ENCODE measurements at places on chromosomes 3 and 15. TPM values are rescaled to one million over a fixed set of nuclear protein-coding genes. Genes with fewer than 3 reads are reported as not detected.

The MCF2L2 gene
- 9.9 TPM for polyA plus RNA-seq

The CTXN2 gene
- 0.08 TPM for polyA plus RNA-seq

The GOLGA6L25 gene
- polyA plus RNA-seq = not detected

The EFHB gene
- 10.6 TPM for polyA plus RNA-seq

The FBXO40 gene
- 0.08 TPM for polyA plus RNA-seq

The CKMT1A gene
- 5.3 TPM for polyA plus RNA-seq

The SLC33A1 gene
- 73.3 TPM for polyA plus RNA-seq

The FGF7 gene
- polyA plus RNA-seq = 6.2 TPM

The CP gene
- 4.5 TPM for polyA plus RNA-seq

The P2RY1 gene
- polyA plus RNA-seq = 1.4 TPM

The COL7A1 gene
- 66.9 TPM for polyA plus RNA-seq

The PLA2G4E gene
- polyA plus RNA-seq = 0.03 TPM

The GOLGA8K gene
- polyA plus RNA-seq = 0.22 TPM

The TF gene
- polyA plus RNA-seq = 3.5 TPM

The DUOXA1 gene
- polyA plus RNA-seq = 5.1 TPM

The LMOD3 gene
- polyA plus RNA-seq = 0.08 TPM

The GLDN gene
- polyA plus RNA-seq = 2.1 TPM

The MESP2 gene
- polyA plus RNA-seq = 0.37 TPM

The MASP1 gene
- polyA plus RNA-seq = 0.72 TPM

The ADCY5 gene
- polyA plus RNA-seq = 1.6 TPM

The CHAC1 gene
- 1.3 TPM for polyA plus RNA-seq

The PRR23E gene
- not detected for polyA plus RNA-seq

The EFCC1 gene
- polyA plus RNA-seq = 1.9 TPM

The SEMA5B gene
- polyA plus RNA-seq = 0.99 TPM

The RTP1 gene
- polyA plus RNA-seq = not detected

The TLR9 gene
- 0.56 TPM for polyA plus RNA-seq

The SLC49A4 gene
- polyA plus RNA-seq = 16.3 TPM

The PLA2G4D gene
- polyA plus RNA-seq = 0.07 TPM

The PPARG gene
- polyA plus RNA-seq = 17.8 TPM

The GUCA1C gene
- not detected for polyA plus RNA-seq

The CACNA2D3 gene
- 5.1 TPM for polyA plus RNA-seq

The CTXND1 gene
- 17.4 TPM for polyA plus RNA-seq

The STXBP5L gene
- polyA plus RNA-seq = 1.5 TPM

The FAM3D gene
- 0.40 TPM for polyA plus RNA-seq

The TRIM42 gene
- not detected for polyA plus RNA-seq

The NANOGP8 gene
- not detected for polyA plus RNA-seq

The C2CD4A gene
- polyA plus RNA-seq = 0.42 TPM

The GPR156 gene
- 0.48 TPM for polyA plus RNA-seq

The GADL1 gene
- not detected for polyA plus RNA-seq

The AAGAB gene
- polyA plus RNA-seq = 12.4 TPM

The KBTBD13 gene
- not detected for polyA plus RNA-seq

The CCDC54 gene
- not detected for polyA plus RNA-seq

The SYNPR gene
- not detected for polyA plus RNA-seq

The GNB4 gene
- polyA plus RNA-seq = 4.7 TPM
